ENCODE measurements at places on chromosomes 4 and X. TPM values are rescaled to one million over a fixed set of nuclear protein-coding genes. Genes with fewer than 3 reads are reported as not detected.

The ETDB gene
- total RNA-seq = not detected

The VGLL1 gene
- 1.3 TPM for total RNA-seq

The SMR3B gene
- total RNA-seq = not detected

The PNMA6F gene
- total RNA-seq = not detected

The GAGE12J gene
- total RNA-seq = not detected

The CSN1S1 gene
- total RNA-seq = not detected

The SOWAHB gene
- 6.8 TPM for total RNA-seq

The NWD2 gene
- not detected for total RNA-seq

The TEX13D gene
- total RNA-seq = not detected

The DMRTC1 gene
- not detected for total RNA-seq

The GAGE1 gene
- not detected for total RNA-seq

The EOLA2 gene
- 36.4 TPM for total RNA-seq

The CXXC4 gene
- 10.6 TPM for total RNA-seq

The HERC6 gene
- 40.2 TPM for total RNA-seq

The CLDN2 gene
- 2.0 TPM for total RNA-seq

The AADAT gene
- total RNA-seq = 10.3 TPM

The STBD1 gene
- total RNA-seq = 7.2 TPM

Measured in astrocyte (in vitro differentiated cells and primary cell).